GM23248 (cell line): ENCODE measurements at places on chromosomes 2 and 18.

DNA sequence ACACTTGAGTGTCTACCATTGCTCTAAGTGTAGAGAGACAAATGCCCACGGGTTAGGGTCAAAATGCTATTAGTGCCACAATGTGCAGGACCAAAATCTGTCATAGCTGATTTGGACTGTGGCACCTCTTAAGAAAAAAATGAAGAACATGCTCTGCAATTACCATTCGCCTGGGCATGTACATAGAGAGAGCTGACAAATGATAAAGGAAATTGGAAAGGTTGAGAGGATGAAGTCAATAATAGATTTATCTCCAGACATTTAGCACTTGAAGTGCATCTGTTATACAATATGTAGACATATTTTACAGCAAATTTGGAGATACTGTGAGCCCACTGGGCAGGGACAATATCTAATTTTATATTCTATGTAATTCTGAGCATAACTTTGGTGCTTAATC is 804.4 kb downstream of the SATB2 start:
- no peak for DNase-seq

GRCh38 chr2:172944022-172944793 is 131.4 kb upstream of the MAP3K20 start:
- peak; percentile 34 for DNase-seq

- DNase-seq, result peak; percentile 37
Measured at GRCh38 chr2:233832869-233833311, 21.4 kb downstream of the HJURP start.

GRCh38 chr2:66059332-66059731 is 375.6 kb upstream of the MEIS1 start:
- DNase-seq, result no peak

GRCh38 chr2:111617299-111618225 is 266.4 kb downstream of the ANAPC1 start:
- DNase-seq, result peak; percentile 25

- DNase-seq, result no peak
Measured at GRCh38 chr18:32326450-32327308, 136.8 kb downstream of the MEP1B start.

- no peak for DNase-seq
Measured at GRCh38 chr2:187916799-187917198, 362.6 kb upstream of the TFPI start.

GRCh38 chr2:132716954-132717353 is 46.9 kb upstream of the LYPD1 start:
- DNase-seq, result no peak

- no peak for DNase-seq
Measured at GRCh38 chr18:5036523-5036922, 160.5 kb downstream of the AKAIN1 start.

DNA sequence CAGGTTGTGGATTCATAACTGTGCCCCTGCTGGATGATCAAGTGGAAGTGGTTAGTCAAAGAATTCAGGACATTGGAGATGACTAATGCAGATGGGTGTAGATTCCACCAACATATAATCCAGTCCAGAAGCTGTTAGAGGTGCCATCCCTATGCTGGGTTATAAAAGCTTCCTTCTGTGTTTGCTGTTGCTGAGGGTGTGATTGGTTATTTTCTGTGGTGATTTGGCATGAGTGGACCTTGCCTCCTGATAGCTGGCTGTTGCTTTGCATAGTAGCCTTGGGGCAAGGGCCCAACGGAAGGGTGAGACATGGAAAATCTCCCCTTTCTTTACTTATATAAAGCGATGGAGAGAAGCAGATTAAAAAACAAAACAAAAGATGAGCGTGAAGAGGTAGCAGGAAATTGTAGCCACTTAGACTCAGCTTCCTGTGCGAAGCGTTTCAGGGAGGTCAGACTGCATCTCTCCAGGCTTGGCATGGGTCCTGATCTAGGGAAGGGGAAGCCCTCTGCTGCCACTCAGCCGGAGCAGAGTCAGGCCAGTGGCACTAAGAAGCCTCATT is 190.4 kb downstream of the FMNL2 start:
- peak; percentile 85 for DNase-seq
